ENCODE measurements at places on chromosomes 6 and 20. TPM values are rescaled to one million over a fixed set of nuclear protein-coding genes. Genes with fewer than 3 reads are reported as not detected.
A peak's percentile ranks its signal among the peaks of the same experiment; 100 is the strongest.

Gene RAD21L1
- not detected for total RNA-seq

- no peak for DNase-seq
Measured at GRCh38 chr6:129490521-129491255, 219.3 kb downstream of the ARHGAP18 start.

DNA sequence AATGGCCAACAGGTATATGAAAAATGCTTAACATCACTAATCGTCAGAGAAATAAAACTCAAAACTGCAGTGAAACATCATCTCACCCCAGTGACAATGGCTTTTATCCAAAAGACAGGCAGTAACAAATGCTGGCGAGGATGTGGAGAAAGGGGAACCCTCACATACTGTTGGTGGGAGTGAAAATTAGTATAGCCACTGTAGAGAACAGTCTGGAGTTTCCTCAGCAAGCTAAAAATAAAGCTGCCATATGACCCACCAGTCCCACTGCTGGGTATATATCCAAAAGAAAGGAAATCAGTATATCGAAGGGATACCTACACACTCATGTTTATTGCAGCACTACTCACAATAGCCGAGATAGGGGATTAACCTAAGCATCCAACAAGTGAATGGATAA lies 23.4 kb upstream of the INSM1 start:
- DNase-seq = no peak

GRCh38 chr20:49308875-49309274 lies 31.0 kb upstream of the ZNFX1 start:
- DNase-seq = no peak

Gene FBXO30
- total RNA-seq = 51.6 TPM

DNA sequence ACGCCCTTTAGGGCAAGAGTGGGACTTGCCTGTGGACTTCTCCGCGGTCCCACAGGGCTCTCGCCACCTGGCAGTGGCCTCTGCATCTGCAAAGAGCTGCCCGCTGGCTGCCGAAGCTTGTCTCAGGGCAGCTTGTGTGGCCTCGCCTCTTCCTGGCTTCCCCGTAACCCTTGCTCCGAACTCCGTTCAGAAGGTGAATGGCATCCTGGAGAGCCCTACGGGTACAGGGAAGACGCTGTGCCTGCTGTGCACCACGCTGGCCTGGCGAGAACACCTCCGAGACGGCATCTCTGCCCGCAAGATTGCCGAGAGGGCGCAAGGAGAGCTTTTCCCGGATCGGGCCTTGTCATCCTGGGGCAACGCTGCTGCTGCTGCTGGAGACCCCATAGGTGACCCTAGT lies 3.0 kb downstream of the RTEL1 start:
- DNase-seq = no peak

GRCh38 chr20:51532577-51533191 lies 9.8 kb downstream of the NFATC2 start:
- DNase-seq = peak; percentile 13

DNA sequence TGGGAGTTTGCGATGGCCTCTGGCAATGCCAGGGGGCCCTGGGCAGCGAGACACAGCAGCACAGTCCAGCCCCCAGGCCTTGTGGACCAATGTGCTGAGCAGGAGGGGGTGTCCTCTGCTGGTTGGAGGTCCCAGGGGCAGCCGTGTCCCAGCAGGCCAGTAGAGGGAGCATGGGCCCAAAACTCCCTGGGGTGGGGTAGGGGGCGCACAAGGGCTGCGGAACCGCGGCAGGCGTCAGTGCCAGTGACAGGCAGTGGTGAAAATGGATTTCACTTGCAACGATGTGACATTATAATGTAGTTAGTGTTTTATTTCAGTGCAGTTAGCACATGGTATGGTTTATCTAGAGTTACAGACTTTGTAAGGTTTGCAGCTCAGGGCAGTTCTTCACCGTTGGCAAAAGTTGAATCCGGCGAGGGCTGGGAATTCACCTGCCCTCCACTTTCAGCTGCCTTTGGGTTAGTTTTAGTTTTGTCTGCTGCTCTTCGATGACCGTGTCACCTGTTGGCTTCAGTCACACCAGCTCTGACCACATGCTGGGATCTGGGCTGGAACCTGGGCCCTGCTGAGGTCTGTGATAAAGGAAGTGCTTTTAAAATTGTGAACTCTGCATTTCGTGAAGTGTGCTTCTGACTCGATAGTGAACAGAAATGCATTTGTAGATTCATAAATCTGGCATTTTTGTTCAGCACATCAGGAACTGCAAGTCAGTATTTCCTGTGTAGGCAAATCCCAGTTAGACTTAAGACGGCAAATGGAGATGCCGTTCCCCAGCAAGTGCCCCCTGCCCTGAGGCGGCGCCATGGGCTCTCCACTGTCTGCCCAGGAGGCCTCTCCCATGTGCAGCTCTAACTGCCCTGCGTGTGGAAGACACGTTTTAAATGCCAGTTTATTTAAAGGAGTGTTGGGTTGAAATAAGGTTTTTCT lies 46.8 kb downstream of the PYGB start:
- no peak for DNase-seq

DNA sequence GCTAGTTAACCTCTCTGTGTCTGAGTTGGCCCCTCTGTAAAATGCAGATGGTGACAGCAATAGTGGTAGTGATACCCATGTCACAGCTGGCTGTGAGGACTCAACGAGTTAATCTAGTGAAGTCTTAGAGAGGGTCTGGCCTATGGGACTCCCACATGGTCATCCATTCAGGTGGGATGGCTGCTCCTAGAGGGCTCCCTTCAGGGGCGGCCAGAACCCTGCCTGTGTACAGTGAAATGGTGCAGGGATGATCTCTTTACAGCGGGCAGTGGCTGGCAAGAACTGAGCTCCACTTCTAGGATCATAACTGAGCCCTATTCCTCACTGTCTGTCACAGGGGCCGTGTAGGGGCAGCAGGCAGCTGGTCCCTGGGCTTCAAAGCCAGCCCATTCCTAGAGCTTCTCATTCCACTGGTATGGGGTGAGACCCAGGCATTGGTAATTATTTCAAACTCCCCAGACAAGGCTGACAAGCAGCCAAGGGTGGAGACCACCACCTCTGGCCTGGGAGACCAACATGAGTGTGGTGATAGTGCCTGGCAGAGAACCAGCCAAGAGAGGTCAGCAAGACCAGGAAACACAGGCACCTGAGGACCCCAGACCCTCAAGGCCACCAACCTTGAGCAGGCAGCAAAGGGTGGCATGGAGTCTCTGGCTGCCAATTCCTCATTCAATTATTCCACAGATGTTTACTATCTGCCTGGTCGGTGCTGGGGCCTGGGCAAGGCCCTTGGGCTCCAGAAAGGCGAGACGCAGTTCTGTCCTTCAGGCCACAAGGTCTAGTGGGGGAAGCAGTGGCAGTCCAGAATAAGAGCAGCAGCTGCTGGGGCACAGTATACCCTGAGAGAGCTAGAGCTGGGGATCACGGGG lies 103.4 kb downstream of the MRPL14 start:
- DNase-seq = no peak

DNA sequence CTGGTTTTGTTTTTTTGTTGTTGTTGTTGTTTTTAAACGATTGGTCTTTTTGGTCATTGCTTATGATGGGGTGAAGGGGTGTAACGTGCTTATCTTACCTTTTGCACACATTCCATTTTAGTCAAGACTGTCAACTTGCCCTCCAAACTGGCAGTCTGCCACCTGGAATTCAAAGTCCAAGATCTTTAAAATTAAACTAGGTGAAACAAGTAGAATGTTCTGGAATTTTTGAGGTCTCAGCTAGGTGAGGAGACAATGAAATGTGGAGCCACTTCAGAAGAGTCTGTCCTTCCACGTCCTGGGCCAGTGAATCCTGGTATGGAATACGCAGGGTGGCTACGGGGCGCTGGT lies 344.6 kb downstream of the ZFAND3 start:
- no peak for DNase-seq

DNA sequence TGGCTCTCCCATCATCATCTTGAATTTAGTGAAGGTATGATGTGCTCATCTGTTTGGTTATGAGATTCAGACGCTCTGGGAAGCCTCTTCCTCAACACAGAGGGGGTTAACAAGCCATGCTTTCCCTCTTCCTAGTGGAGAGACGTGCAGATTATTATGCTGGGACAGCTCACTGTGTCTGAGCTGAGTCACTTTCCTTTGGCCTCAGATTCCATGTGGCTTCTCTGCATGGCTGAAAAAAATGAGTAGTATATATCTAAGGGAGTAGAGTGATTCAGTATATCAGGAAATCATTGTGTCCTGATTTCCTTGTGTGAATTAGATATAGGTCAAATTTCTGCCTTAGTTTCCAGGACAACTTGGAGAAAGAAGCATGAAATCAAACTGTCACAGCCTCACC lies 52.6 kb downstream of the FIG4 start:
- DNase-seq = no peak

All from cerebellum (tissue), 4 donors.